ENCODE measurements at places on chromosomes 1 and 21. TPM values are rescaled to one million over a fixed set of nuclear protein-coding genes. Genes with fewer than 3 reads are reported as not detected.
A peak's percentile ranks its signal among the peaks of the same experiment; 100 is the strongest.

- peak overlapping the region; percentile 94 for H3K27ac ChIP-seq
- no peaks in the 10 kb centered on the region for H3K36me3 ChIP-seq
- no peaks in the 10 kb centered on the region for H3K27me3 ChIP-seq
- peaks cover 13% of the 10 kb centered on the region for H3K4me1 ChIP-seq
Observed at GRCh38 chr1:164560121-164560541, 1.1 kb downstream of the PBX1 start.

CPTP gene
- total RNA-seq: 37.3 TPM

DNA sequence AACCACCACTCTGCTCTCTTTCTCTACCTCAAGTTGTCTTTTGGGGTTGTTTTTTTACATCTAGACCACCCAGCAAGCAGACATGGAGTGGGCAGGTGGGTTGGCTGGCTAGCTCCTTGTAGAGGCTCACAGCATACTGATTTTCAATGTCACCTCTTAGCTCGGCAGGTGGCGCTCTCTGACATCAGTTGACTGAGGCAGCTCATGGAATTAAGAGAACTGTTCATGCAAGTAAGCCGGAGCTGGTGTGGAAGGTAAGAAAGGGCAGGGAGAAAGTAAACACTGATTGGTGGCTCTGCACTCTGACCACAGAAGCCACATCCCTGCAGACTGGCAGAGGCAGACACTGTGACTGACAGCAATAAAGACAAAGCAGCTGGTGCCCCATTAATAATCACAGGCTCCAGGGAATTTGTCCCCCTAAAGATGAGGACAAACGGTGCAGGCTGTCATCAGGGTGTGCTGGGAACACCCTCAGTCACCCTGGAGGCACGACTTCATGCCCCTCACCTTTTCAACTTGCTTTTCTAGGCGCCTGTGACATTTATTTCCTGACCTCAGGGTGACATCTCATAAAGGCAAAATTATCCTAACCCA is 226.8 kb downstream of the LMX1A start:
- no peaks in the 10 kb centered on the region for H3K27me3 ChIP-seq
- H3K27ac ChIP-seq: no peak overlapping the region
- no peak overlapping the region for H3K4me3 ChIP-seq

OR2L5 gene
- total RNA-seq: not detected

AMIGO1 gene
- total RNA-seq: 13.9 TPM

DNA sequence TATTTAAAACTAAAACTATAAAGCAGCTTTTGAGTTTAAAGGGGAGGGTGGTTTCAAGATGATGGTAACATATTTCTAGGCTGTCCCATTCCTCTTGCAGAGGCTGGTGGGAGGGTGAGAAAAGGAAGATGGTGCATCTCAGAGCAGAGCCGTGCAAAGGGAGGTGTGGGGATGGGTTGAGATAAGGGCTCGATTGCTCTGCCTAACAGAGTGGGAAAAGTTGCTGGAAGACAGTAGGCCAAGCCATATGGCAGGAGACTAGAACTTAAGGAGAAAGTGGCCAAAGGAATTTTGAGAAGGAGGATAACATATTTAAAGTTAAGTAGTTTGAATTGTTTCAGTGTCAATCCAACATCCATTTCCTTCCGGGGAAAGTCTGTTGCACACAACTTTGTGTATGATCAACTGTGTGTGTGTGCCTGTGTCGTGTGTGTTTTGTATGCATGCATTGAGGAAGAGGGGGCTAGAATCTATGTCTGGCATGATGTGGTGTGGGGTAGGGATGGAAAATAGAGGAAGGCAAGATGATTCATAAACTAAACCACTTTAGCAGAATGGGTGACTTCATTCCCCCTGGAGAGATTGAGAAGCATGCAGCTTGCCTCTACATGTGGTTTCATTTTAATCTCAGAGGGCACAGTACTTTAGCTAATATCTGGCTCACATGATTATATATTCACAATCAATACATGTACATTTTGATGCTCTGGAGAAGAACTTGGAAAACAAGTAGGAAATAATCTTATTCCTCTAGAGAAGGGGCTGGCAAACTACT is 145.0 kb upstream of the DNAH14 start:
- no peak overlapping the region for H3K4me3 ChIP-seq
- H3K4me1 ChIP-seq: no peaks in the 10 kb centered on the region
- H3K27me3 ChIP-seq: no peaks in the 10 kb centered on the region
- no peaks in the 10 kb centered on the region for H3K36me3 ChIP-seq
- DNase-seq: no peak
- H3K27ac ChIP-seq: no peak overlapping the region

GRCh38 chr1:164591858-164592257 is 32.9 kb downstream of the PBX1 start:
- DNase-seq: peak; percentile 71
- no peak overlapping the region for H3K4me3 ChIP-seq
- no peaks in the 10 kb centered on the region for H3K36me3 ChIP-seq
- peaks cover 65% of the 10 kb centered on the region for H3K4me1 ChIP-seq
- no peaks in the 10 kb centered on the region for H3K27me3 ChIP-seq
- peak overlapping the region; percentile 80 for H3K27ac ChIP-seq

DNA sequence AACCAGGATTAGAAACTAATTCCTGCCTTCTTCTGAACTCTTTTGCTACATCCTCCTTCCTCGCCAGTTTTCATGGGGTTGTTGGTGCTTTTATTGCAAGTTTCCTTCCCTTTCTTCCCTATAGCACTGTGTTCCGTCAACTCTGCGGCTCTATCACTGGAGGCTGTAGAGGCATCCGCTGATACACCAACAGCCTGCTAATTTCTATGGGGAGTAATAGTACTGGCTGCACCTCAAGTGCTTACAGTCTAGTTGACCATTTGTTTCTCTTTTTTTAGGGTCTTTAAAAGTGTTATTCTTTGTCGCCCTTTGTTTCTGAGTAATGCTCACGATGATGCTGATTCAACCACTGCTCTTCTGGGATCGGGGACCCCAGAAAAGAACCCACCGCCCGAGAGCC is 746 bp downstream of the MIS18A start:
- DNase-seq: no peak
- peak overlapping the region; percentile 81 for H3K4me3 ChIP-seq
- H3K27ac ChIP-seq: no peak overlapping the region
- H3K27me3 ChIP-seq: no peaks in the 10 kb centered on the region
- H3K4me1 ChIP-seq: peaks cover 13% of the 10 kb centered on the region

DNA sequence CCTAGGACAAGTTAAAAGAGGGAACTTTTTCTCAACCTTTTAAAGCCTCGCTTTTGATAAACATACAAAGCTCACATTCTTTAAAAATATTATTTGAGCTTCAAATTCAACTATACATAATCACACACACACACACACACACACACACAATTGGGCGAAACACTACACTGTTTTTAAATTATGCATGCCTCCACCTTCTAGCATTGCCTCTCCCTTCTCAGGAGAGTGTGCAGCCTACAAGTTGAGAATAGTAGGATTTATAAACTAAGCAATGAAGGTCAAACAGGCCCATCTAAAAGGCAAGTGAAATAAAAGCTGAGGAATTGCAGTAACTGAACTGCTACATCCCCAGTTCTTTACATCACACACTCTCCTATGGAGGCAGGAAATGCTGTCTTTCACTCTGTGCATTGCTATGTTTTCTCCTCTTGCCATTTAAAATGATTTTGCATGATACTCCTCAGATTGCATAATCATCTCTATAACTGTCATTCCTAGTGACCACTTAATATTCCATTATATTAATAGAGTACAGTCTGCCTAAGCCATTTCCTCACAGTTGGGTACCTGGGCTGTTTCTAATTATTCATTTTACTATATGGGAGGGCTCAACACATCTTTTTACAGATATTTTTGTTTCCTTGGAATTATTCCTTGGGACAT is 92.5 kb upstream of the KCNE2 start:
- DNase-seq: no peak
- no peaks in the 10 kb centered on the region for H3K36me3 ChIP-seq
- no peaks in the 10 kb centered on the region for H3K27me3 ChIP-seq
- H3K4me3 ChIP-seq: no peak overlapping the region
- H3K27ac ChIP-seq: no peak overlapping the region

GRCh38 chr1:58090640-58091039 is 455.9 kb downstream of the OMA1 start:
- H3K27ac ChIP-seq: no peak overlapping the region
- H3K27me3 ChIP-seq: no peaks in the 10 kb centered on the region
- no peak overlapping the region for H3K4me3 ChIP-seq
- DNase-seq: no peak
- H3K36me3 ChIP-seq: no peaks in the 10 kb centered on the region

DNA sequence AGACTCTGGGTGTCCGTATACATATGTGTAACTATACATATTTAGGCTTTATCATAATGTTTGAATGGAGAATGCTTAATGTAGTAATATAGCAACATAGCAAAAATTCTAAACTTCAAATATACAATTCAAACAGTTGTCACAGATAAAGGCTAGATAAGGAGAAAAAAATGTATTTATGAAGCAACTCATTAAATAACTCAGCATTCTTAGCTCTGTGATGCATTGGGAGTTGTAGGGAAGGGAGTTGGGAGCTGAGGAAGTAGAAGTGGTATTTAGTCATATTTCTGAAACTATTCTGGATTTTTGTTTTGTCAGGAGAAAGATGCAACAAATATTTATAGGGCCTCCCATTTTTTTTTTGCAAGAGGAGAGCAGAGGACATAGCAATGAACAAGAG is 197.8 kb downstream of the PBX1 start:
- H3K36me3 ChIP-seq: no peaks in the 10 kb centered on the region
- no peak for DNase-seq
- no peaks in the 10 kb centered on the region for H3K27me3 ChIP-seq
- no peak overlapping the region for H3K27ac ChIP-seq
- H3K4me3 ChIP-seq: no peak overlapping the region

S100A8 gene
- 35.6 TPM for total RNA-seq

Measured in thyroid gland (tissue), 4 donors.